ENCODE measurements at places on chromosomes 6 and 20.
A peak's percentile ranks its signal among the peaks of the same experiment; 100 is the strongest.

DNA sequence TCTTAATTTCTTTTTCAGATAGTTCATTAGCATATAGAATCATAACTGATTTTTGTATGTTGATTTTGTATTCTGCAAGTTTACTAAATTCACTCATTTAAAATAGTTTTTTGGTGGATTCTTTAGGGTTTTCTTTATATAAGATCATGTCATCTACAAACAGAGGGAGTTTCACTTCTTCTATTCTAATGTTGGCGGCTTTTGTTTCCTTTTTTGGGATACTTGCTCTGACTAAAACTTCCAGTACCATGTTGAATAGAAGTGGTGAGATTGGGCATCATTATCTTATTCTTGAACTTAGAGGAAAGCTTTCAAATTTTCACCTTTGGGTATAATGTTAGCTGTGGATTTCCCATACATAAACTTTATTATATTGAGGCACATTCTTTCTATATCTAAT, 296.9 kb downstream of the BCKDHB start:
- no peak for DNase-seq

- peak; percentile 45 for DNase-seq
Observed at GRCh38 chr20:47691625-47692024, 93.7 kb downstream of the SULF2 start.

- peak; percentile 26 for DNase-seq
Observed at GRCh38 chr6:108748055-108748454, 100.2 kb upstream of the ARMC2 start.

- peak; percentile 65 for DNase-seq
Observed at GRCh38 chr20:47189060-47189459, 167.4 kb downstream of the ZMYND8 start.

DNA sequence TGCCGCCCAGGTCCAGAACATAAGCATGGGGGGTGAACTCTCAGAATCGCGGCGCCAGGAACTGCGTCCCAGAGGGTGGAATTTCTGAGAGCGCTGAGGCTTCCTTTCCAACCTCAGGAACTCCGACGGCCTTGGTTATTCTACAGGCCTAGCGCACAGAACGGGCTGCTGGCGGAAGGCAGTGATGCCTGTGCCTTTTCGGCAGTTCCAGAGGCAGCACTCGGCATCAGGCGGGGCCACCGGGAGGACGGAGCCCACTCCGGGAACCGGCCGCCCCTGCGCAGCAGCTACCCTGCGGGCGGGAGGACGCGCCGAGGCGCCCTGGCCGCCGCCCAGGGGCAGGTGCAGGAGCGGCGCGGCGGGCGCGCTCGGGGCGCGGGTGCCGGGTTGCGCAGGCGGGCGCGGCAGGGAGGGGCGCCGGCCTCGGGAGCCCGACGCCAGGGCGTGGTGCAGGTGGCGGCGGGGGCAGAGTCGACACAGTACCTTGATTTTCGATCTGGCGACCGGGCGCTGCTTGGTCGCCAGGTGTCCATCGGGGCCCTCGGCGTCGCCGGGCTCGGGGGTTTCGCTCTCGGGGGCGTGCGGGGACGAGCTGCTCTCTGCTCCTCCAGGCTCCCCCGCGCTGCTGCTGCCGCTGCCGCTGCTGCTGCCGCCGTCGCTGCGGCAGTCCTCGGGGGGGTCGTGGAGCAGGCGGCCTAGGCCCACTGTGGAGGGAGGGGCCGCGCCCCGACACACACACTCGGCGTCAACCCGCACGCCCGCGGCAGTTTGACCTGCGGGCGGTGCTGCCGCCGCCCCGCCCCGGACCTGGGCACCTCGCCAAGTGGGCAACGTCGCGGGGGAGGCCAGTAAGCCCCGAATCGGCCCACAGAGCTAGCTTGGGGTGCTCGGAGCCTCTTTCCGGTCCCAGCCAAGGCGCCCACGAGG, 1.3 kb downstream of the OVOL2 start:
- no peak for DNase-seq

GRCh38 chr20:35702824-35703695, 3.9 kb downstream of the ROMO1 start:
- no peak for DNase-seq

DNA sequence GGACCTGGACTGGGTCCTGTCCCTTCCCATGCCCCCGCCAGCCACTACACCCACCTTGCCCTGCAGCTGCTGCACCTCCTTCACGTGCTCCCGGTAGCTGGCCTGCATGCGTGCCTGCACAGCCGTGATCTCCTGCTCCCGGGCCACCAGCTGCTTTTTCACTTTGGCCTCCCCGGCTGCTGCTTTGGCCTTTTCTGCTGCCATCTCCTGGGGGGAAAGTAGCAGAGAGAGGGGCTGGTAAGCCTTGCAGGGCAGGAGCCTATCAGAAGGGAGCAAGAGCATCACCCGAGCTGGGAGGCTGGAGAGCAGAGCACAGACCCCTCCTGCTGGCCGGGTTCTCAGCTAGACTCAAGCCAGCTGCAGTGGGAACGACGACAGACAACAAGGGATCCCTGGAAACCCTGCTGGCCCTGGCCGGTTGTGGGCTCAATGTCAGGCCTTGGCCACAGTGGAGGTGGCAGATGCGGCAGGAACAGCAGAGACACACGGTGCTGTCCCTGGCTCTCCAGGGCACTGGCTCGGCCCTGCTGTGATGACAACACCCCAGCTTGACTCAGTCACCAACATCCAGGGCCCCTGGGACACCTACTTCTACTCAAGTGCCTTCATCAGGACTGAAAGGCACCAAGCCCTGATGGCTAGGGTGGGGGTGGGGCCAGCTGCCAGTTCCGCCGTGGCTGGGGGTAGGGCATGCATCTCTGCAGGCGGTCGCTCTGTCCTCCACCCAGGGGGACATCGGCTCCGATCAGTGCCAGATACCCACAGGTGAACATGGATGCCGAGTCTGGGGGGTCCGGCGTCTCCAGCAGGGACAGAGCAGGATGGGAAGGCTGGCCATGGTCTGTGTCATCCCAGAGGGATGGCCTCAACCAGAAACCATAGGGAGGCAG, 45.3 kb downstream of the RRBP1 start:
- peak; percentile 24 for DNase-seq

DNA sequence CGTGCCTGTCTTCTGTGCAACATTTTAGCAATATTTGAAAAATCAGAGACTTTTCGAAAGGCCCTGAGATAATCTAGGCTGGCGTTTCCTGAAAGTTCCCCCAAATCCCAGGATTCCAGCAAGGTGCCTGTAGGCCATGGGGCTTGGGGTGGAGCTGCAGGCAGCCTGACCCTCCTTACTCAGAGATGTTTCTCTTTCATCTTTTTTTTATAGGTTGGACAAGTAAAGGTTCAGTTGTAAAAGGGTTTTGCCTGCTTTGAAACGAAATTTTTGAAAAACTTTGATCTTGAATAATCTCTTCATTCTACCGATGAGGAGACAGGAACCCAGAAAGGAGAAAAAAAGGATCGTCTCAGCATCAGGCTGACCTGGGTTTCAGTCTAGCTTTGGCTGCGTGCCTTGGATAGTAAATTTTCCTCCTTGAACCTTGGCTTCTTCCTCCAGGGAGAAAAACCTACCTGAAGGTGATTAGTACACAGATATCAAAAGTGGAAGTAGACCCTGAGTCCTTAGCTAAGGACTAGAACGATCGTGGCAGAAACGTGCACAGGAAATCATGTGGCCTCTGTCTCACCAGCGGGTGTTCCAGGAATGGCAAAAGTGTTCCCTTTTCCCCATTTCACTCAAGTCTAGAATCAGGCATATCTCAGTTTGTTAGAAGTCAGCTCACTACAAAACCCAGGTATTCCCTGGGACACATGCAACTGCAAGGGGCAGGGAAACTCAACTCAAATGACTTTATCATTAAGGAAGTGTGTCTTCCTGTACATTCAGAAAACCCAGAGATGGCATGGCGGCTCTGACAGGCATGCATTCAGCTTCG, 128.2 kb upstream of the PTPN1 start:
- DNase-seq: no peak

- peak; percentile 70 for DNase-seq
Observed at GRCh38 chr6:113860181-113860955, 3.2 kb downstream of the MARCKS start.

- DNase-seq: no peak
Observed at GRCh38 chr6:88238065-88238464, 71.9 kb upstream of the CNR1 start.

GRCh38 chr6:81486234-81486633, 266.2 kb downstream of the TENT5A start:
- DNase-seq: no peak

GRCh38 chr20:10217721-10218410, 764 bp upstream of the SNAP25 start:
- DNase-seq: peak; percentile 68

GRCh38 chr20:4763261-4763660, 41.6 kb downstream of the PRND start:
- DNase-seq: no peak

DNA sequence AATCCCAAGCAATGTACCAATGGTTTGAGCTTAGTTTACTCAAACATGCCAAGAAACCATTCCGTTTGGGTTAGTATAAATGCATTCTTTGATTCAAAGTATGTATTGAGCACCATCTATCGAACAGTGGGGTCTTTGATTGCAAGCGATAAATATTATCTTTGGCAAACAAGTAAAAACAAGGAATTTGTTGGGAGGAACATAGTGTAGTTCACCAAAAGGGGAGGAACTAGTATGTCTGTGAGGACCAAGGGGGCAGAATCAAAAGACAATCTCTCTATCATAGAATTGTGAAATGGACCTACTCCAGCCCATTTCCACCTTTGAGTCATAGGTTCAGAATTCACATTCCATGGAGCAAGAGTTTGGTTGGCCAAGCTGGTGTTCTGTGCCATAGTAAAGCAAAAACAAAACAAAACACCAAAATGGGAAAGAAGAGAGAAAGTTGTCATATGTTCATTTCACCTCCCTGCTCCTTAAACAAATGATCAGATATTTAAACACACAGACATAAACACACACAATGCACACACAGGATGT, 266.0 kb downstream of the TSHZ2 start:
- DNase-seq: no peak

GRCh38 chr6:41636833-41637193, 1.5 kb upstream of the MDFI start:
- no peak for DNase-seq

- DNase-seq: no peak
Observed at GRCh38 chr6:136464148-136464547, 86.1 kb downstream of the MAP7 start.

DNA sequence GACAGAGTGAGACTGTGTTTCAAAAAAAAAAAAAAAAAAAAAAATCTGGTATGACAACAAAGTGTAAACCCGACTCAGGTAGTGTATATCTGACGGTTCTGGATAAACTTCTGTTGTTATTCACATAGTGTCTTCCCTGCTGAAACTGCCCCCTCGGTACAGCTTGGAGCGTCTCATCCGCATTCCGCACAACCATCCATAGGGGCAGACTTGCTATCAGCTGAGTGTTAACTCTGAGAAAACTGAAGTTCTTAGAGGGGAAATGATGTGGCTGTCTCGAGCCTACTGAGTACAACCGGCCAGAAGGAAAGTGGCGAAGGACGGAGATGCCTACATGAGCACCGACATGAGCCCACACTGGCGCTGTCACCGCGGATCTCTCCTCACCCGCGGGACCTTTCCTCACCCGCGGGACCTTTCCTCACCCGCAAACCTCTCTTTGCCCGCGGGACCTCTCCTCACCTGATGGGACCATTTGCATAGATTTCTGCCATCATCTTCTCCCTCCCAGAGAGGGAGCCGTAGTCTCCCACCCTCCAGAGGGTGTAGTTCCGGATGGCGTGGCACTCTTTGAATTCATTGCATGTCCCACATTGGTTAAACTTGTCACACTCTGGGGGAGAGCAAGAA, 9.8 kb downstream of the CTSZ start:
- no peak for DNase-seq

GRCh38 chr20:62025832-62026563, 39.7 kb downstream of the TAF4 start:
- peak; percentile 78 for DNase-seq

DNA sequence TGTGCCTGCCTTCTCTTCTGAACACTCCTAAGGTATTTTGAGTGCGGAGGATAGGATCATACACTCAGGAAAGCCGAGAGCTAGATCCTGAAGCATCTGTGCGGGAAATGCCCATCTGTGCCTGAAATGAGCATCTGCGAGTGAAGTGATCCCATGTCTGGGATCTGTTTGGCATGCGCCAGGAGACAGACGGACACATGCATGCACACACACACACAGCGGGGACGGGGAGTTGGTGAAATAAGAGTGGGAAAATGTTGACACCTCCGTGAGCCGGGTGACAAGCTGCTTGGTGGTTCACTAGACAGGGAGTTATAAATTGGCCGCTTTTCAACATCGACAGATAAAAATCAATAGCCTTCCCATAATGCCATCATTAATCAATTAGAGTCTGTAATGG, 13.8 kb downstream of the SYNJ2 start:
- no peak for DNase-seq

DNA sequence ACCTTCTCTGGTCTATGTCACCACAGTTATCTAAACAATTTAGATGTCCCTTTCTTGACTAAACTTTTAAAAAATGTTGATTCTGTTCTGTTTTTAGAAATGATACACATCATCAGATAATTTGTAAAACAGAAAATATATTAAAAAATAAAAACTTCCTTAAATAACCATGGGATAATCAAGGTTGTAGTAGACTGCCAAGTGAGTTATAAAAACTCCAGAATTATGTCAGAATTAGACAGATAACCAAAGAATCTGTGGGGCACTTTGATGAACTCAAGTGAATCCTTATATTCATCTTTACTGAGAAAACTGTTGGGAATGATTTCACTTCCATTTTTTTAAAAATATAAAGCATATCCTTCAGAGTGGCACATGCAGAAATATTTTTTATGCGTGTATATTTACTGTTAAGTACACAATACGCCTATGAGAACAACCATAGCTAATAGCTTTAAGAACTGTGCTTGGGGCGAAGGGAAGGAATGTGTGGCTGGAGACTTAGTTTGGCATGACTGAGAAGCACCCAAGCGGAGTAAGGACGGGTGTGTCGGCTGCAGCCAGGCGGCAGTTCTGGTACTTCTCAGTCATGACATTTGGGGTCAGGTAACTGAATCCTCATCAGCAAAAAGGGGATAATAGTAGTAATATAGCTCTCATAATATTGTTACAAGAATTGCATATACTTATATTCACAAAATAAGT, 604.7 kb upstream of the CITED2 start:
- DNase-seq: no peak

- DNase-seq: no peak
Observed at GRCh38 chr20:6766433-6766832, 1.1 kb upstream of the BMP2 start.

DNA sequence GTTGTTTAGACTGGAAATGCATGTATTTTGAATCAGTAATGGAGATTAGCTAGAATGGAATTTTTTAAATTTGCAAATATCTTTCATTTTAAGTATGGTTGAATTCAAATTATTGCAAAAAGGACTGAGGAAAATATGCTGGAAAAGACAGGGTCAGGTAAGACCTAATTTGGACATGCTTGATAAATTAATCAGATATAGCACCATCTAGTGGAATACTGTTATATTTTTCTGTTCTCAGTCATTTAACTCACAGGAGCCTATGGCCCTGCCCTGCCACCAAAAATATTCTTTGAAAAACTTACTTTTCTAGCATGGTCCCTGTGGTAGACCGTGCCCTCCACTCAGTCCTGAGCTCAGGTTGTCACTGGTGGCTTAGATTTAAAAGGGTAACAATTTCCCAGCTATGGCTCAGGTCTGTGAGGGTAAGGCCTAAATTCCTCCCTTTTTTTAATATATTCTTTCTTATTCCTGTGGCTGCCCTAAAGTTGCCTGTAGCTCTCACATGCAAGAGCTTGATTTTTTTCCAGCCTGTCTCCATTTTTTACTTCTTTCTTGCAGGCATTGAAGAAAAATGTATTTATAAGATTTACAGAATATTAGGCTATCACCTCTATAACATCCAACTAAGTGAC, 25.3 kb upstream of the KIAA1586 start:
- DNase-seq: peak; percentile 74

GRCh38 chr6:5205035-5205507, 55.7 kb downstream of the LYRM4 start:
- DNase-seq: peak; percentile 9
